ENCODE measurements at places on chromosomes 3 and 15. TPM values are rescaled to one million over a fixed set of nuclear protein-coding genes. Genes with fewer than 3 reads are reported as not detected.
A peak's percentile ranks its signal among the peaks of the same experiment; 100 is the strongest.

The AMT gene
- 0.25 TPM for polyA plus RNA-seq

The COL6A5 gene
- not detected for polyA plus RNA-seq

The CAPN3 gene
- polyA plus RNA-seq: 1.2 TPM

The BCL2A1 gene
- 58.4 TPM for polyA plus RNA-seq

The CRABP1 gene
- polyA plus RNA-seq: not detected

The KAT2B gene
- polyA plus RNA-seq: 9.2 TPM

The CDAN1 gene
- polyA plus RNA-seq: 11.0 TPM

The POMGNT2 gene
- not detected for polyA plus RNA-seq

The HACD3 gene
- 25.8 TPM for polyA plus RNA-seq

The ARL6IP5 gene
- polyA plus RNA-seq: 278 TPM

The SPATA12 gene
- polyA plus RNA-seq: not detected

The ACKR4 gene
- not detected for polyA plus RNA-seq

The CATSPER2 gene
- 1.0 TPM for polyA plus RNA-seq

The EXOSC7 gene
- 64.3 TPM for polyA plus RNA-seq

DNA sequence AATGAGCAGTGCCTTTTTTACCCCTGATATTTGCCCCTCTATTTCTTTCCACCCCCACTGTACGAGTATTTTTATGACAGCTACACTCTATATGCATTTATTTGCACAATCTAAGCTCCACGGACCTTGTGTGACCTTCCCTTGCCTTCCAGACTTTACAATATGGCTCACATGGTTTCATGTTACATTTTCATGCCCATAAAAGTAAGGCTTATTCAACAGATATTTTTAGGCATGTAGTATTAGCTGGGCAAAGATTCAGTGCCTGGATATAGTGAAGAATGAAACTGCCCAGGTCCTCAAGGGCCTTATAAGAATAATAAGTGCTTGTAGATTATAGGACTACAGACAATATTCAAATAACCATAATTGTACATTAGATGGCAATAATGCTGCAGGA, 481.9 kb upstream of the CNTN4 start:
- no peak for DNase-seq

GRCh38 chr15:46735115-46735514, 982.2 kb upstream of the SEMA6D start:
- no peak for DNase-seq

DNA sequence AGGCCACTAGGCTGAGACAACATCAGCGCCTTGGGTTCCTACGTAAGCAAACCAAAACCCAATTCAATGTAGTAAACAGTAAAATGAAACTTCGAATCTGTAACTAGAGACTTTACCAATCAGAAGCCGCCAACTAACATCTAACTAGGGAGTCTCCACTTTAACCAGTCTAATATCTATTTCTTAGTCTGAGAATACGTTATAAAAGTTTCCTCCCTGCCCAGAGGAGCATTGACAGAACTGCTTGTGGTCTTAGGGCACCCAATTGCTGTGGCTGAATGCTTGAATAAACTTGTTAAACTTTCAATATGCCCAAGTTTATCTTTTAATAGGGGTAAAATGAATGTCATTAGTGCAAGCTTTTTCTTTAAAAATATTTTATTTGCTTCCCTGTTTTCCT, 4.3 kb downstream of the CP start:
- DNase-seq: no peak

DNA sequence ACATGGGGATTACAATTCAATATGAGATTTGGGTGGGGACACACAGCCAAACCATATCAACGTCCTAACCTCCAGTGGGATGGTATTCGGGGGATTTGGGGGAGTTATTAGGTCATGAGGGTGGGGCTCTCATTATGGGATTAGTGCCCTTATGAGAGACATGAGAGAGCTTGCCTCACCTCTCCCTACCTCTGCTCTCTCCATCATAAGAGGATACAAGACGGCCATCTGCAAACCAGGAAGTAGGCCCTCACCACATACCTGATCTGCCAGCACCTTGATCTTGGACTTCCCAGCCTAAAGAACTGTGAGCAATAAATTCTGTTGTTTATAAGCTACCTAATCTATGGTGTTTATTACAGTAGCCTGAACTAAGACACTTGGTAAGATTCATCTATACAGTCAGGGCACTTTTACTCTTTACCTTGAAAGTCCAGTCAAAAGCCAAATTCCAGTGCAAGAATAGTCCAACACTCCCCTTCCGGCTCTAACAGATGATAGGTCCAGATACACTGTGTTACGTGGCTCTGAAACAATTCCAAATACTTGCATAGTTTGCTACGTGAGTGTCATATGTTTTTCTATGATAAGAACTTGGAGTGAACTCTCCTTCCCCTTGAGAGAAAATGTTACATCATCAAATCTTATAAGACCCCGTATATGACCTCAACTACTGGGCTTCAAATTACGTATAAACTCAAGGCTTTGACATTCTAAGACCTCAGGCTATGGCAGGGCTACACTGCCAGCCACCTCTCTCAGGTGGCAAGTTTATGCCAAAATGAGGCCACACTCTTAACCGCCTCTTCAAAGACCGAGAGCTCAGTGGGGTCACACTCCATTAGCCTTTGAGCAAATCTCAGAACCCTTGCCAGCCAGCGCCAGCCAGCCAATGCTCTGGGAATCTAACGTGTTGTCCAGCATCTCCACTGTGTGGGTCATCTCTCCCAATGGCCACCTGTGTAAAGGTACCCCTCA, 129.9 kb downstream of the XXYLT1 start:
- DNase-seq: no peak

DNA sequence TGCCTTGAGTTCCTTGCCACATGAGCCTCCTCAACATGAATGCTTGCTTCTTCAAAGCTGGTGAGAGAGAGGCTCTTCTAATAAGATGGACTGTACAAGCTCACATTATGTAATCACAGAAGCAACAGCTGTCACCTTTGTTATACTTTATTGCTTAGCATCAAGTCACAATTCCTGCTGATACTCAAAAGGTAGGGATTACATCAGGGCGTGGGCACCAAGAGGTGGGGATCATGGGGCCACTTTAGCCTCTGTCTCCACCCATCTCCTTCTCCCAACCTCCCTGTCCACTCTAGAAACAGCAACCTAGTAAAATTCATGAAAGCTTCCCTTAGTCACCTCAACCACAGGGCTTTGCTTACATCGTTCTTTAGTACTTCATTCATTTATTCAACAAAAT, 95.9 kb downstream of the FAM43A start:
- no peak for DNase-seq

- no peak for DNase-seq
Measured at GRCh38 chr3:12339701-12340480, 51.0 kb downstream of the PPARG start.

DNA sequence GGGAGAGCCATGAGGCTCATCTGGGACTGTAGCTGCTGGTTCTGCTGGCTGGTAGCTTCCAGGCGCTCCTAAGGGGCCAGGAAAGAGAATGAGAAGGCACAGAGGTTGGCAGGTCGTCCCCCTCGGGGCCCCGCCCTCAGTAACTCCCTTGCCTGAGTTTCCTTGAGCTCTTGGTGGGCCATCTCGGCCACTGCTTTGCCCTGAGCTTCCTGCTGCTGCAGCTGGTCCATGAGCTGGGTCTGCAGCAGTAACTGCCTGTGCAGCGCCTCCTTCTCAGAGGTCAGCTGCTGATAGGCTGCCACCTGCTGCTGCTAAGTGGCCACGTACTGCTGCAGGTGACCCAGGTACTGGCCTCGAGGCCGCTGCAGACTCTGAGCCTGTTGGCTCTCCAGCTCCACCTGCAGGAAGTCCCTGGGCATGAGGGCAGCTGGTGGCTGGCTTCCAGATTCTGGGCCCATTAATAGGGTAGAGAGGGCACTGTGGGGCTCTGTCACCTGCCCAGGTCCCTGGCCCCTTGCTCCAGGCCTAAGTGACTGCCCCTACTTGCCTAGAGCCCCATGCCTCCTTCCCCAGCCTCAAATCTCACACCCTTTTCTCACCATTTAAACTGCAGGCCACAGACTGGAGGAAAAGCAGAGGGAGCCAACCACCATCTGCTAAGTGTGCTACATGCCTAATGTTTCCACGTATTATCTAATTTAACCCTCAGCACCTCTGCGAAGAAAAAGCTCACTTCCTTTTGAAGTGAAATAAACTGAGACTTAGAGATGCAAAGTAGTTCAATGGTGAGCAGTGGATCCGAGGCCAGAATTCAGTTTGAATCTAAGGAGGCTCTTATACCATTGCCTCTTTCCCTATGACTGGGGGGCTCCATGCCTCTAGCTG, 10.8 kb upstream of the VPS33B start:
- DNase-seq: peak; percentile 26

GRCh38 chr3:153252963-153253362, 90.9 kb downstream of the RAP2B start:
- DNase-seq: no peak

- DNase-seq: no peak
Measured at GRCh38 chr15:67037694-67038093, 27.7 kb upstream of the SMAD3 start.

DNA sequence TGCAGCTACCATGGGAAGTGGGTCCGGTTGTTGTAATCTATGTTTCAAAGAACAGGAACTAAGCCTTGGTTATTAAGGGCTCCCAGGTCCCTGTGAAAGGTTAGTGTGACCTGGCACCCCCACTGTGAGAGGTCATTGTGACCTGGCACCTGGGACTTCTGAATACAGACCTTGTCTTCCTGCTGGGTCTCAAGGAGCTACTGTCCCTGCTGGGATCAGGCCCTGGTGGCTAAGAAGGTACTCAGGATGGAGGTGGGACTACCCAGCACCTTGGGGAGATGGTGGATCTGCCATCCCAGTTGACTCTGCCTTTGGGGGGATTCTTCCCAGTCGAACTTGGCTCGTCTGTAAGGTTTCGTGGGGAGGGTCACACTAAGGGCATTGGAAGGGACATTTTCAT, 10.3 kb upstream of the SLCO2A1 start:
- DNase-seq: no peak

DNA sequence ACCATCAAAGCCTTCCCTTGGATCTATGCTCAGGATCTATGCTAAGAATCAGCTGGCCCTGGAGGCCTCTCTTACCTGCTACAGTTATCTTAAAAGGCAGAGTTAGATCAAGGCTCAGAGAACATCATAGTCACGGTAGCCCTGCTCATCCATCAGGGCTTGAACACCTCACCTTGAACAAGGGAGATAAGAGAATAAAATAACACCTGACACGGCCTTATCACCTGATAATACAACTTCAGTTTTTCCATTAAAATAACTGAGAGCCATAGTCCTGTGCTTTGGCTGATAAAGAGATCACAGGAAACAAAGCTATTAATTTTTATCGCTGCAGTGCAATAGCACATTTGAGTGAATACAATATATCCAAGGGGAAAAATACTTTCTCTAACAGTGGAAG, 85.6 kb upstream of the LPP start:
- no peak for DNase-seq

DNA sequence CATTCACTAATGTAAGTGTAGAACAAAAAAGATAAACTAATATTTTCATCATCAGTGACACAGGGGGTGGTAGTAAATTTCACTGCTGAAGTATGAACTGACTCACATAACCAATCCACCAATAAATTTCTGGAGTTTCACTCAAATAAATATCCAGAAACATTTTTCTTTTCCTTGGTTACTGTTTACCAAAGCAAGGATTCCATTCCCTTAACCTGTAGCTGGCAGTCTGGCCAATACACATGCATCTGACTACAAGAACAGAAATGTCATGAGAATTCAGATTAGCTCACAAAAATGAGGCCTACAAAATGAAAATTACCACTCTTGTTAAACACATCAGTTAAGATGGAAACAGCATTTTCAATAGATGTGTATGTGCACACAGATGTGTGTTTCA, 80.3 kb downstream of the STAG1 start:
- no peak for DNase-seq

- no peak for DNase-seq
Measured at GRCh38 chr3:179961071-179961702, 75.5 kb downstream of the PEX5L start.

GRCh38 chr3:138187296-138188012, at the start of gene ARMC8:
Gene ARMC8, plus strand, starts transcription at chr3:138187301. Its CDS starts 254 bp downstream, at chr3:138187555.
- no peak for DNase-seq

DNA sequence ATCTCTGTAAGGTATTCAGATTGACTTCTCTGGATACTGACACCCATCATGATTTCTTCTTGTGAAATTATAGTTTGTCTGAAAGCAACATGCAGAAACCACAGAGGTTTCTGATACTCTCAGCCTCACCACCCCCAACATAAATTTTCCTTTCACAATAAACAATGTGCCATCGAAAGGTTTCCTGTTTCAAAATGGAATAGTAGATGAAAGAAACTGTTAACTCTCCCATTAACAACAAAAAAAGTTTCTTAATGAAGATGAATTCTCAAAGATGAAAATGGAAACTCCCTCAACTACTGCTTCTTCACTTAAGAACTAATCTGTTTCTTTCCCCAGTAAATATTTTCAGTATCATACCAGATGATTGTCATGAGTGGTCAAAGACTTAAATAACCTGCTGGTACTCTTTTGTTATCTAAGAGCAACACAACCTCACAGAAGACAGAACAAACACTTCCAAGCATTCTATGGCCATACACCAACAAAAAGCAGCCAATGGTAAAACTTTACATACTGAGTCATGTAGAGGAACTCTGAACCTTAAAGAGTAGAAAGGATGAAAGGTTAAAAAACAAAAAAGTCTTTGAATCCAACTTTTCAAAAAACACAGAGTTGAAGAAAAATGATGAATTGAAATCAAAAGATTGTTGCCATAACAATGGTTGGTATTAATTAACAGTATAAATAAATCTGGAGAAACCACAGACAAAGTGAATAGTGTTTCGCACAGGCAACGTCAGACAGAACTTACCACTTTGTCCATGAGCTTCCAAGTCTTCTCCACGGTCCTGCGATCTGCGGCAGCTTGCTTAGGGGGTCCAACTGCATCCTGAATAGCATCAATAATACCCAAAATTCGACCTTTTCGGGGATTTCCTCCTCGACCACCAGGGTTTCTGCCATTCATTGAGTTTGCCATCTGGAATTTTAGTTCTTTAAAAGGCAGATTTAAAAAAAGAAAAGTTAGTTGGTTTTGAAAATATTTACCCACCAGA, 1.9 kb downstream of the CBLB start:
- no peak for DNase-seq

GRCh38 chr3:111691293-111691909, 96.3 kb upstream of the ZBED2 start:
- no peak for DNase-seq
